ENCODE measurements at places on chromosomes 12 and 14.

- peak; percentile 43 for DNase-seq
Measured at GRCh38 chr12:4506870-4507269, 31.8 kb upstream of the RAD51AP1 start.

DNA sequence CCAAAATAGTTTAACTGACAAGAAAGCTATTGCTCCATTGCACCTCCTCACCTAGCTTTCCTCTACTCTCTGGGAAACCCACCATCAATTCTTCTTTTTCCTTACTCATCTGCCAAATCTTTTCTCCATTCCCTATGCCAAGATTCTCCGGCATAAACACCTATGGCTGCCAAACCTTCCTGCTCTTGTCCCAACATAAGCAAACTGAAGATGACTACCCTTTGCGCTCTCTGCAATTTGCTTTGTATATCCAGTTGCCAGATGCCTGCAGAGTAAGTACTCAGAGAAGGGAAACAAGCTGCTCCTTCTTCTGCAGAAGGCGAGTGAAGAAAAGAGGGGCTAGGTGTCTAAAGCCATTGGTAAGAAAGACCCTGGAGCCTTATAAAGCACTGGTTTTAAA, 11.5 kb downstream of the PTGER2 start:
- DNase-seq: peak; percentile 80

- no peak for DNase-seq
Measured at GRCh38 chr14:97377550-97377949, 580.4 kb downstream of the VRK1 start.

GRCh38 chr12:4477129-4477528, 31.5 kb upstream of the FGF6 start:
- no peak for DNase-seq

DNA sequence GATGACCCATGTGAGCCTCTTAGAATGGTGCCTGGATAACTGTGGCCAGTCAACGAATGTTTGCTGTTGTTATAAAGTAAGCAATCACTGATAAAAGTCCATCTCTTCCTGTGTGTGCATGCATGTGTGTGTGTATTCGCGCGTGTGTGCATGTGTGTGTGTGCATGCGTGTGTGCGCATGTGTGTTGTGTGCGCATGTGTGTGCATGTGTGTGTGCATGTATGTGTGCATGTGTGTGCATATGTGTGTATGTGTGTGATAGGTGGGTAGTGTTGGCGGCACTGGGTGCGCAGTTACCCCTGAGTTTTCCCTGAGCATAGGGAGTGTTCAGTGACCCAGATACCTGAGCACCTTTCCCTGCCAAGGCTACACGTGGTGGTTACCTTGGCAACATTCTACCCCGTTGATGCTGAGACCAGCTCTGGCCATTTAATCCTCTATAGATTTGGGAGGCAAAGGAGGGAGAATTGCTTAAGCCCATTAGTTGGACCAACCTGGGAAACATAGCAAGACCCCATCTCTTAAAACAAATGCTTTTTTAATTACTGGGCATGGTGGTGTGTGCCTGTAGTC, 137.8 kb downstream of the SLC15A4 start:
- no peak for DNase-seq

- no peak for DNase-seq
Measured at GRCh38 chr14:94089479-94089878, 8.4 kb downstream of the IFI27L1 start.

DNA sequence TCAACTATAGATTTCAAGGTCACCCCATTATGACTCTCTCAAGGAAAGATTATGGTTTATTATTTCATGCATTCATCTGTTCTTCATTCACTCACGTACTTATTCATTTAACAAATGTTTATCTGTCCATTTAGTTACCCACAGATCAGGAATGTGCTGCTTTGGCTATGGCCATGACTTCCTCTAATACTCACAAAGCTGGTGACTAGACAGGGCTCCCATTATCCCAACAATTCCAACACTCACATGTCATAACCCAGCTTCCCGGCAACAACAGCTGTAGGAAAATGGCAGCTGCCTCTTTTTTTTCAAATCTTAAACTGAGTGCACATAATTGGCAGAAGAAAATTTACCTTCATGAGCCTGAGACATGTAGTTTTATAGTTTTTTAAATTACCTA, 190.8 kb upstream of the CCDC196 start:
- DNase-seq: no peak

DNA sequence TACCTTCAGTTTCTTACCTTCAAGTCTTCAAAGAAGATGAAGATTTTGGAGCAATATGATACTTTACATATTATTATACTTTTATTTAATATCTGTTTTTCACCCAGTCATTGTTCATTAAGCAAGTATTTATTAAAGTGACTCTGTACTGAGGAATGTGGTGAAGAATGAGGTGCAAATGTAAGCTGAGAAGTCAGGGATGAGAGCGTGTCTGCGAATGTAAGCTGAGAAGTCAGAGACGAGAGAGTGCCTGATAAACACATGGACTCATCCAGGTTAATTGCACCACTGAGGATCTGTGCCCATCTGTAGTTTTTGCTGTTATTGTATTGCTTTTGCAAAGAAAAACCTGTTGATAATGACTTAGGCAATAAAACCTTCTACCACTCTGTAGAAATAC, 211.9 kb upstream of the FAR2 start:
- DNase-seq: peak; percentile 11

DNA sequence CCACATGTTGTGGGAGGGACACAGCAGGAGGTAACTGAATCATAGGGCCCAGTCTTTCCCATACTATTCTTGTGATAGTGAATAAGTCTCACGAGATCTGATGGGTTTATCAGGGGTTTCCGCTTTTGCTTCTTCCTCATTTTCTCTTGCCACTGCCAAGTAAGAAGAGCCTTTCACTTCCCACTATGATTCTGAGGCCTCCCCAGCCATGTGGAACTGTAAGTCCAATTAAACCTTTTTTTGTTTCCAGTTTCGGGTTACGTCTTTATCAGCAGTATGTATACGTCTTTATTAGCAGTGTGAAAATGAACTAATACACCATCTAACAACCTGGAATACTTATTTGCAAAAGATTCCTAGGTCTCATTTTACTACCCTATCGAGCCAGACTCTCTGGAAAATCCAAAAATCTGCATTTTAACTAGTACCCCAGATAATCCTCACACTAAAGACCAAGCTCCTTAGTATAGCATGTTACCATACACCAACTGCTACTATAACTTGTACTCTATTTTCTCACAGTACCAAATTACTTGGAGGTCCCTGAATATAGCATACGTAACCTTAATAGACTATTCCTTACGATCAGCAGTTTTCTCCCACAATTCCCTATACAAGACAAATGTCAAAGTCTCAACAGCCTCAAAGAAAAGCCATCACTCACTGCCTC, 11.5 kb downstream of the GTF2A1 start:
- DNase-seq: no peak

GRCh38 chr14:57641776-57642175, 148.1 kb upstream of the CCDC198 start:
- DNase-seq: no peak

DNA sequence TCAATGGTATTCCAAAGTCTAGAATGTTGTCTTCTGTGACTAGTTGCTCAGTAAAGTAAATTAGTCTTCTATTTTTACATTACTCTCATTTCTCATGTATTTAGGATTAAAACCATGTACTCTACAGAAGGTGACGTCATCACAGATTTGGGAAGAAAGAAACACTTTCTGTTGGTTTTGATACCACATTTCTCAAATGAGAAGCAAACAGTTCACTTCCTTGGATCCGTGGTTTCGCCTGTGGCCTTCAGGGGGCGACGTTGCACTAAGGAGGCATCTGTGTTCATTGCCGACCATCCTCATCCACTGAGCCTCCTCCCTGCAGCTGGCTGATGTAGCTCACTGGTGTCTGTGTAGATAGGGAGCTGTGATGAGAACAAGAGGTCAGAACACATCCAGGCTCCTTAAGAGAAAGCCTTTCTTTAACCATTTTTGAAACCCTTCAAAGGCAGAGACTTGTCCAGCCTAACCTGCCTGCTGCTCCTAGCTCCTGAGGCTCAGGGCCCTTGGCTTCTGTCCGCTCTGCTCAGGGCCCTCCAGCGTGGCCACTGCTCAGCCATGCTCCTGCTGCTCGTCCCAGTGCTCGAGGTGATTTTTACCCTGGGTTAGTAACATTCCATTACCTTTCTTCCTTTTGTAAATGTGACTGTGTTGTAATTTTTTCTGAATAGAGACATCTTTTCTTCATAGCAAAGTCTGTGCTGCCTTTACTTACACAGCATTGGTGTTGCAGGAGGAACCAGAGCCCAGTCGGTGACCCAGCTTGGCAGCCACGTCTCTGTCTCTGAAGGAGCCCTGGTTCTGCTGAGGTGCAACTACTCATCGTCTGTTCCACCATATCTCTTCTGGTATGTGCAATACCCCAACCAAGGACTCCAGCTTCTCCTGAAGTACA, 220.6 kb upstream of the OR4E1 start:
- no peak for DNase-seq

- DNase-seq: no peak
Measured at GRCh38 chr14:101199028-101199770, 295.7 kb upstream of the RTL1 start.

DNA sequence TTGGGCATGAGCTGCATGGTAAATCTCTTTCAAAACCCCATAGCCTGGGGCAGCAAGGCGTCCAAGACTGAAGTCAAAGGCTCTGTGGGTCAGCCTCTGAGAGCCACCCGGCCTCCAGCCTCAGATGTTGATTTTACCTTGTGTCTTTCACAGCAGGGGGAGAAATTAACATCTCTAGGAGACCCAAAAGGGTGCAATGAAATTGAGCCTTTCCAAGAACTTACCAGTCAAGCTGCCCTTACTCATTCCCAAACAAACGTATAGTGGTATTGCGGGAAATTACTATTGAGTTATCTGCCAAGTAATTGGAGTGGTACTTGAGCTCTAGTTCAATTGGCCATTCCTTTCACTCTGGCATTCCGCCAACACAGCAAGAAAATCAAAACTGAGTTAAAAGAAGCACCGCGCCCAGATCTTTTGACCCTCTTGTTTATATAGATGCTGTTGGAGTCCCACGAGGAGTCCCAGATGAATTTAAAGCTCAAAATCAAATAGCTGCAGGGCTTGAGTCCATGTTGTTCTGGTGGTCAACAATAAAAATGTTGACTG, 380.7 kb upstream of the SYT1 start:
- no peak for DNase-seq

DNA sequence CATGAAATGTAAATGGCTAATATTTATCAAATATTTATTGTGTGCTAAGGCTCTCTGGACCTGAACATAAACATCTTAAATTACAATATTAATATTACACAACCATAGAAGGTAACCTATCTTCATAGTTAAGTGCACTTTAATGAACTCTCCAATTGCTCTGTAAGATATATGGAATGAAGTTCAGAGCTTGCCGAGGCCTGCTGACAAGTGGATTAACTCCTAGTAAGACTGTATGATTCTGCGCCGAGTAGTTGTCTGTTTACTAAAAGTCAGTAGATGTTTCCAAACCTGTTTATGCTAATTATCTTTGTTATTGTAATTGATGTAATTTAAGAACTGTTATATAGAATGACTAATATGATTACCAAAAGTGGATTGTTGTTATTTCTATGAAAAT, 77.2 kb downstream of the PTPRR start:
- no peak for DNase-seq

DNA sequence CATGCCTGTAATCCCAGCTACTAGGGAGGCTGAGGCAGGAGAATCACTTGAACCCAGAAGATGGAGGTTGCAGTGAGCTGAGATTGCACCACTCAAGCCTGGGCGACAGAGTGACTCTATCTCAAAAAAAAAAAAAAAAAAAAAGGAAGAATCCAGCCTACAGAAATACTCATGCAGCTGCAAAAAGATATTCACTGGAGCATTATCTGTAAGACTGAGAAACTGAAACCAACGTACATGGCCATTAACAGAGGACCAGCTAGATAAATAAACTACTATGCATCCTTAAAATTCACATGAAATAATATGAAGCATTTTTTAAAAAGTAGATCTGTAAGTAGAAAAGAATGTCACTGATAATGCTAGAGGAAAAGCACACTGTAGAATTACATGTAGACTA, 3.5 kb downstream of the SLC7A7 start:
- no peak for DNase-seq

- DNase-seq: no peak
Measured at GRCh38 chr12:51953864-51954263, 2.4 kb downstream of the ACVR1B start.

DNA sequence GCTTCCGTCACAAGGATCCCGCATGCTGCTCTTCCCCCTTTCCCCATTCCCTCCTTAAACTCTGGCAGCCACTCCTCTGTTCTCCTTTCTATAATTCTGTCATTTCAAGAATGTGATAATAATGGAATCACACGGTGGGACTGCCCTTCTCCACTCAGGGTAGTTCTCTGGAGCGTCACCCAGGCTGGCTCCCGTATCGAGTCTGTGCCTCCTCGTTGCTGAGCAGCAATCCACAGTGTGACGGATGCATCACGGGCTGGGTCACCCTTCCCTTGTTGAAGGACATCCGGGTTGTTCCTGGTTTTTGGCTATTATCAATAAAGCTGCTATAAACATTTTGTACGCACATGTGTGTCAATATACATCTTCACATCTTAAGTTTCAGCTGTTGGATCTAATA, 5.7 kb upstream of the SYNE3 start:
- no peak for DNase-seq

GRCh38 chr12:47762850-47763465, 4.3 kb upstream of the RAPGEF3 start:
- no peak for DNase-seq

DNA sequence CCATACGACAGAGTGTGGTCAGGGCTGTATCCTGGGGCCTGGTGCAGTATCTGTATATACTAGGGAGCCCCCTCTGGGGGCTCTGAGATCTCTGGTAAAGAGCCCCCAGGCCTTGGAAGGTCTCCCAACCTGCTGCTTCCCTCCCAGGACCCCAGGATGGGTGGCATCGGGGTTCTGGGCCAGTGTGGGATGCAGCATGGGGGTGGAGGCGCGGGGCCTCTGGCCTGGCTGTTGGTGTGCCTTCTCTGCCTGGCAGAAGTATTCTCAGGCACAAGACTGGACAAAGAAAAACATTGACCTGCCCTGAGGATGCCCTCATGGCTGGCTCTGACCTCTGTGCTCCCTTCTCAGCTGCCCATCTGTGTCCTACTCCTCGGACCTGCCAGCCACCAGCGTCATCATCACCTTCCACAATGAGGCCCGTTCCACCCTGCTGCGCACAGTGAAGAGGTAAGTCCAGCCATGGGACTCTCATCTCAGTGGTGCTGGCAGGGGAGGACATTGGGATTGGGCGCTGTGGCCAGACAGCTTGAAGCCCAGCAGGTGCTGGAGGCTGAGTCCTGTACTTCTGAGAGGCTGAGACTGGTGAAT, 64.5 kb downstream of the GALNT16 start:
- DNase-seq: no peak

DNA sequence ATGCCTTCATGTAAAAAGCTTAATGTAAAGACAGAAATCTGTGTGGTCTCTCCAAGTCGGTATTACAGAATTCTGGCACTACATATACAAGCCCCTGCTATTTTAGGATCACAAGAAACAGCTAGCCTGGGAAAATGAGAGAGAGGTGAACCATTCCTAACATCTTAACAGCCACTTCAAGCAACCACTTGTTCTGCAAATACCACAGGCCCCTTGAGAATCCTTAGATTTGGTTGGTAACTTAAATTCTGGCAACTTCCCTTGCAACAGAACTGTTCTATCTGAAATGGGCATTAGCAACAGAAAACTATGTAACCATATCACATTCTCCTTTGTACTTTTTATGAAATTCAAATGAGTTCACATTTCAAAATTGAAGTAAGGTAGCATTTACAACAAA, 68.5 kb downstream of the SPPL3 start:
- DNase-seq: no peak
